ENCODE measurements at places on chromosomes 12 and 14. TPM values are rescaled to one million over a fixed set of nuclear protein-coding genes. Genes with fewer than 3 reads are reported as not detected.

- peak; percentile 84 for DNase-seq
Measured at GRCh38 chr12:88247241-88247643, 105.1 kb downstream of the TMTC3 start.

The PA2G4 gene
- total RNA-seq, result 246 TPM

- DNase-seq, result no peak
Measured at GRCh38 chr14:53778263-53778662, 178.4 kb downstream of the BMP4 start.

- DNase-seq, result peak; percentile 32
Measured at GRCh38 chr14:37864861-37865718, 269.7 kb downstream of the TTC6 start.

The ARHGAP9 gene
- 0.79 TPM for total RNA-seq

DNA sequence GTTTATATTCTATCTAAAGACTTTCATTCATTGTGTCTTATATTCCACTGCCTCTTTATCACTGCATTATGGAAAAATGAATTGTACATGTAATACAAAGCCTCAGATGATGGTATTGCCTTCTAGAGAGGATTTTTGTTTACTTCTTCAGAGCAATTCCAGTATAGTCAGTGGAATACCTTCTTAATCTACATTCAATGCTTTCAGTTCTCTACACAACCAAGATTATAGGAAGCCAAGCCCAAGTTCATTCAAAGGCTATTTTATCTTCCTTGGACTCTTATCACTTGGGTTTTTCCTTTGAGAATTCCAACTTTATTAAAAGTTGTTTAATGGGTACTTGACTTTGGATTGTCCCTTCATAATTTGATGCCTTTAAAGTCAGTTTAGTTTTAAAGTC, 1971.0 kb upstream of the FLRT2 start:
- no peak for DNase-seq

- DNase-seq, result no peak
Measured at GRCh38 chr12:117125767-117126166, 26.6 kb upstream of the TESC start.

DNA sequence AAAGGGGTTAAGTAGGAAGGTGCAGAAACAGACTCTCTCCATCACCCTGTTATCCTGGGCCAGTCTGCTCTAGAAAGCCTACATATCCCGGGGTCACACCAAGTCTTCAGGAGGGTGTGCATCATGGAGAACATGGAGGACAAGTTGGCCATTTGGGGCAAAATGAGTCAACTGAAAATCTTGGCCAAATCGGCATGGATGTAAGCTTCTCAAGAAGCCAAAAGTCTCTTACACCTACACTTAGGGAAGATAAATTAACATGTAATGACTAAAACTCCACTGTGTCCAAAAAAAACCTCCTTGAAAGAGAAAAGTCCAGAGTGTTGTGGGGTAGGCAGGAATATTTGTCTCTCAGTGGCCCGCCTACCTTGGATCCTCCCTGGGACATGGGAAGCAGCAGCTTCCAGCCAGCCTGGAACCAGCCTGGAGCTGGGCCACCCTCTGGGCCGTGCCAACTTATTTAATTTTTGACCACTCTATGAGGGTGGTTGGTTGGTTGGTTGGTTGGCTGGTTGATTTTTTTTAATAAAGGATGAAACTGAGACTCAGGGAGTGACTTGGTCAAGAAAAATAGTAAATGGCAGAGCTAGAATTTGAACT, 17.9 kb upstream of the TC2N start:
- no peak for DNase-seq

The SERPINA10 gene
- not detected for total RNA-seq

GRCh38 chr12:55932551-55932910, 1.6 kb downstream of the DGKA start:
- no peak for DNase-seq

The CIROP gene
- total RNA-seq, result not detected
